T-helper 17 cell (primary cell): ENCODE measurements at places on chromosomes 1 and 21. TPM values are rescaled to one million over a fixed set of nuclear protein-coding genes. Genes with fewer than 3 reads are reported as not detected.

DNA sequence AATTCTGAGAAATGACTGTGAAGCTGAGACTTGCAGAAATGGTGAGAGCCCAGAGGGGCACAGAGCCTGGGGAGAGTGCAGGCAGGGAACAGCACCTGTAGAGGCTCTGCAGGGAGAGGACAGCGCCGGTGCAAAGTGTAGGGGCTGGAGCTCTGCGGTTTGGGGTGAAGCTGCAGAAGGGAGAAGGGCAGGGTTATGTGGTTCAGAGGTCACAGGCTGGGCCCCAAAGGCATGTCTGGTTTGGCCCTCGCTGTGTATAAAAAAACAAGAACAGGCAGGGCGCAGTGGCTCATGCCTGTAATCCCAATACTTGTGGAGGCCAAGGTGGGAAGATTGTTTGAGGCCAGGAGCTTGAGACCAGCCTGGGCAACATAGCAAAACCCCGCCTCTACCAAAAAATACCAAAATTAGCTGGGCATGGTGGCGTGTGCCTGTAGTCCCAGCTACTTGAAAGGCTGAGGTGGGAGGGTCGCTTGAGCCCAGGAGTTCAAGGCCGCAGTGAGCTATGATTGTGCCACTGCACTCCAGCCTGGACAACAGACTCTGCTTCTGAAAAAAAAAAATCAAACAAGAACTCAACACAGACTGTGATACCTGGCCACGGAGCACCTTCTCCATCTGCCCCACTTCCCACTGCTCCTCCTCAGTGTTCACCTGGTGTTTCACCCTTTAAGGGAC, 29.1 kb downstream of the SERINC2 start:
- no peak overlapping the region for H3K27ac ChIP-seq
- H3K4me3 ChIP-seq = no peak overlapping the region
- no peak for DNase-seq
- H3K4me1 ChIP-seq = no peaks in the 10 kb centered on the region
- H3K36me3 ChIP-seq = no peaks in the 10 kb centered on the region

- DNase-seq = no peak
- peaks cover 31% of the 10 kb centered on the region for H3K4me1 ChIP-seq
- H3K4me3 ChIP-seq = peak overlapping the region; percentile 95
- no peak overlapping the region for H3K27ac ChIP-seq
Measured at GRCh38 chr1:156421939-156422601, 53.1 kb downstream of the RHBG start.

- no peaks in the 10 kb centered on the region for H3K36me3 ChIP-seq
- no peak overlapping the region for H3K4me3 ChIP-seq
- H3K27ac ChIP-seq = peak overlapping the region; percentile 2
- peaks cover 26% of the 10 kb centered on the region for H3K4me1 ChIP-seq
- peak; percentile 57 for DNase-seq
Measured at GRCh38 chr1:3618881-3619671, 5.7 kb upstream of the TPRG1L start.

DNA sequence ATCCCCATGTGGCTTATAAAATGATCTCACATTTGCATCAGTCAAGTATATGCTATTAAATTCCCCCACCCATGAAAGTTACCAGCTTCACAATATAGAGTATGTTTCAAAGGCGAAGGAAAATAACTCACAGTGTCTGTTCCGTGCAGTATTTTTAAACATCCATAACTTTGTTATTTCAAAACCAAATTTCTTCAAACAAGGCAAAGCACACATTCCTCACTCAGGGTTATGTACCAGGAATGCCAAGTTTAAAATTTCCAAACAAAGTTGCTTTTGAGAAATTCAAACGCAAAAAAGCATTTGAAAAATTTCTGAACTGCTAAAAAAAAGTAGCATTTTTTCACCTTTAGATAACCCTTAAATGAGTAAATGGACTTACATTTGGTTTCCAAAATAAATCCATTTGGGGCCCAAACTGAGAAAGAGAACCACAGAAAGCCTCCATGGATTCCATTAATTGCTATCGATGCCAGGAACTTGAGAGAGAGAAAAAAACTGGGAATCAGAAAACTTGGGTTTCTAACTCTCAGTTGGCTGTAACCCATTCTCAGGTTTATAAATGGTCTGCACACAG, 149.5 kb downstream of the SLC30A10 start:
- H3K4me3 ChIP-seq = no peak overlapping the region
- H3K4me1 ChIP-seq = no peaks in the 10 kb centered on the region
- H3K27ac ChIP-seq = no peak overlapping the region
- H3K27me3 ChIP-seq = no peaks in the 10 kb centered on the region

DNA sequence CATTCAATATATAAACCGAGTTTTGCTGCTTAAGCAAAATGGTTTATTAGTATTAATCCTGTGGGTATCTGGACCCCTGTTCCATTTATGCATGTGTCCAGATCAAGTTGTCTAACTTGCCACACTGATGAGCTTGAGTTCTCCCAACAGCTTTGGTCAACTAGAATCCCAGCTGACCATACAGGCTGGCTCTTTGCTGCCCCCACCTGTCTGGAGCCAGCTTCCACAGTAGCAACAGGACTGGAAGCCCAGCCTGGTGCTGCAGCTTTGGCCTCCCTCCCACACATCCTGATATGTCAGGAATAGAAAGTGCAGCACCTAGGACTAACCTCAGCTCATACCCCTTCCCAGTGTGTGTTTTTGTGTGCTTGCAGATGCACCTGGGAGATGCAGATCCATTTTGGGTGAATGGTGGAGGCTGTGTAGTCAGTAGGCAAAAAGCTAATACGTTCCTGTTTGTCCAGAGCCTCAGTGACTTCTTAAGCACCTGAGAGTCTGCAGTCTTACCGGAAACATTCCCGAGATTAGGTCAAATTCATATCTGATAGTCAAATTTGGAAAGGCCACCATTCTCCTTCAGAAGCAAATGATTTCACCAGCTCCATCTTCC, 40.9 kb upstream of the BEND5 start:
- H3K36me3 ChIP-seq = no peaks in the 10 kb centered on the region
- H3K27me3 ChIP-seq = no peaks in the 10 kb centered on the region
- H3K27ac ChIP-seq = no peak overlapping the region

DNA sequence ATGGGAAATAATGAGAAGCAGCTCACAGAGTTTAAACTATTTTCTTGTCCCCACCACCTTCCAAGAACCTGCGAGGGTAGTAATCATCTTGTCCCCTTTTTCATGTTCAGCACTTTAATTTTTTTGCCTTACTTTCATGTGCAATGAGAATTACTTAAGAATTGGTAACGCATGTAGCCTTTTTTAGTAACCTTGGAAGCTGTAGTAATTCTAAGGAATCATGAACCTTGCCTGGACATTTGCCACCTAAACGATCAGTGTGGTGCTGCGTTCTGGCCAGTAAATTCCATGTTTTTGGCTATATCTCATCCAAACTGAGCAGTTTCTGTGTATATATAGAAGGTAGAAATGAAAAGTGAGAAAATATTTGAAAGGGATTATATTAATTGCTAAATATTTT, 3.9 kb upstream of the VAMP3 start:
- no peak overlapping the region for H3K27ac ChIP-seq
- H3K27me3 ChIP-seq = no peaks in the 10 kb centered on the region
- no peaks in the 10 kb centered on the region for H3K36me3 ChIP-seq
- no peak for DNase-seq
- no peak overlapping the region for H3K4me3 ChIP-seq

- H3K4me1 ChIP-seq = peaks cover 8% of the 10 kb centered on the region
- DNase-seq = no peak
- peaks cover 6% of the 10 kb centered on the region for H3K36me3 ChIP-seq
- no peak overlapping the region for H3K4me3 ChIP-seq
- peaks cover 7% of the 10 kb centered on the region for H3K27me3 ChIP-seq
Measured at GRCh38 chr1:159839116-159839849, 12.6 kb downstream of the SLAMF8 start.

DNA sequence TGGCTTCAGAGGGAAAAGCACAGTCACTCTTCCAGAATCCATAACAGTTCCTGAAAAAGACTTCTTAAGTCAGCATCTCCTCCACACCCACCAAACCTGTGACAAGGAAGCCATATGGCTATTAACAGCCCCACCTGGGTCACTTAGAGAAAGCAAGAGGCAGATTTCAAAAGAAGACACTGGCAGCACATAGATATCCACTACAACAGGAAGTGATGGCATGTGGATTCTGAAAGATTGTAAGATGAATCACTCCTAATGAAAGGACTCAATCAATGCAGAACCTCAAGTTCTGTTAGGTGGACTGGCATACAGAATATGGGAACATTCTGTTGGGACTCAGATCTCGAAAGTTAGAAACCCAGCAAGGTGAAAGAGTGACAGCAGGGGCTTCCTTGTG, 365.9 kb downstream of the TGFB2 start:
- no peak for DNase-seq
- H3K27me3 ChIP-seq = no peaks in the 10 kb centered on the region
- no peak overlapping the region for H3K27ac ChIP-seq
- H3K4me1 ChIP-seq = no peaks in the 10 kb centered on the region
- H3K4me3 ChIP-seq = no peak overlapping the region
- no peaks in the 10 kb centered on the region for H3K36me3 ChIP-seq

DNA sequence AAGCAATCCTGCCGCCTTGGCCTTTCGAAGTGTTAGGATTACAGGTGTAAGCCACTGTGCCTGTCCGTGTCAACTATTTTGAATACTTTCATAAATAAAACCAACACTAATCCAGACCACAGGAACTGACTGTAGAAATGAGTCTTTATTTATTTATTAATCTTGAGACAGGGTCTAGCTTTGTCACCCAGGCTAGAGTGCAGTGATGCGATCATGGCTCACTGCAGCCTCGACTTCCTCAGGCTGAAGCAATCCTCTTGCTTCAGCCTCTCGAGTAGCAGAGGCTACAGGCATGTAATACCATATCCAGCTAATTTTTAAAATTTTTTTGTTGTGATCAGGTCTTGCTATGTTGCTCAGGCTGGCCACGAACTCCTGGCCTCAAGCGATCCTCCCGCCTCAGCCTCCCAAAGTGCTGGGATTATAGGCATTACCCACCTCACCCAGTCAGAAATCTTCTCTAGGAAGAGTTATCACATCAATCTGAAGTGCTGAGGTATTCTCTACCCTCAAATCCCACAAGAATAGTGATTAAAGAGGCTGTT, 21.7 kb upstream of the CPLANE2 start:
- no peak for DNase-seq
- no peak overlapping the region for H3K27ac ChIP-seq
- peaks cover 5% of the 10 kb centered on the region for H3K36me3 ChIP-seq
- no peak overlapping the region for H3K4me3 ChIP-seq
- H3K4me1 ChIP-seq = peaks cover 3% of the 10 kb centered on the region
- no peaks in the 10 kb centered on the region for H3K27me3 ChIP-seq

DNA sequence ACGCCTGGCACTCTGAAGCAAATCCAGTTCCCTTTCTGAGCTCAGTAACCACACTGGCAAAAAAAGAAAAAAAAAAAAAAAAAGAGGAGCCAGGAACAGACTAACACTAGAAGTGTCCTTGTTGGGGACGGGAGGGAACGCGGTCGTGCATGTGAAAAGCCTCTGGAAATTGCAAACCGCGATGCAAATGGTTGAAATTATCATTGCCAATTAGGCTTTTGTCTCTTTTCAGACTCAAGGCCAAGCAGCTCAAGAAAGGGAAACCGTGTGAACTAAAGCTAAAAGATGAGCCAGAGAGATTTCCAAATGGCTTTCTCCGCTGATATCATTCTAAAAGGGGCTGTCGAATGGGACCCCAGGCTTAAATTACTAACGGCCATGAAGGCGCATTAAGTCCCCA, 13.5 kb downstream of the TRABD2B start:
- peaks cover 3% of the 10 kb centered on the region for H3K36me3 ChIP-seq
- H3K27ac ChIP-seq = no peak overlapping the region
- peaks cover 3% of the 10 kb centered on the region for H3K4me1 ChIP-seq
- no peak for DNase-seq
- H3K27me3 ChIP-seq = peaks cover 72% of the 10 kb centered on the region

GRCh38 chr1:12016182-12016581, 3.1 kb upstream of the MIIP start:
- peaks cover 13% of the 10 kb centered on the region for H3K4me1 ChIP-seq
- H3K36me3 ChIP-seq = no peaks in the 10 kb centered on the region
- no peak overlapping the region for H3K4me3 ChIP-seq

- H3K27me3 ChIP-seq = no peaks in the 10 kb centered on the region
- H3K4me3 ChIP-seq = peak within 1 kb of the TSS; percentile 93
- peak; percentile 84 for DNase-seq
- peak within 1 kb of the TSS; percentile 100 for H3K27ac ChIP-seq
- peaks cover 35% of the 10 kb centered on the region for H3K4me1 ChIP-seq
Measured at GRCh38 chr1:156114101-156114918, at the start of gene LMNA. TSS of gene LMNA (plus strand) at chr1:156114711. CDS start at chr1:156114919, 208 bp downstream.

DNA sequence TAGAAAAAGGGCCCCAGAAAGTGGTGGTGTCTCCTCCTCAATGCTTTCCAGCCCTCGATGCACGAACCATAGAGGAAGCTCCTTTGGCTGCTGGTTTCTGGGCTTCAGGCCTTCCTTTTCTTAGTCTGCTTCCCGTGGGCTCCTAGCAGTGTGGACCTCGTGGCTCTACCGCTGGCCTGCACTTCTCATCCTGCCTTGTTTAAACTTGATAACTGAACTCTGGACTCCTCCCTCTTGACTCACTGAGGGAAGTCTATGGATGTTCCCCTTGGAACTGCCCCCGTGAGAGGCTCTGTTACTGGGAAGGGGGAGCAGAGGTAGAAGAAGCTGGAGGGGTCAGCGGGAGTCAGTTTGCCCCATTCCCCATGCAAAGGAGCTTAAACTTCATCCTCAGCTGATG, 75.3 kb upstream of the WDR26 start:
- H3K27ac ChIP-seq = no peak overlapping the region
- H3K27me3 ChIP-seq = no peaks in the 10 kb centered on the region
- DNase-seq = no peak
- H3K4me3 ChIP-seq = no peak overlapping the region
- peaks cover 8% of the 10 kb centered on the region for H3K4me1 ChIP-seq
- no peaks in the 10 kb centered on the region for H3K36me3 ChIP-seq

TRIM46 gene
- total RNA-seq = 12.7 TPM

IFFO2 gene
- 99.8 TPM for total RNA-seq

C4BPA gene
- 0.12 TPM for total RNA-seq

PLA2G2C gene
- total RNA-seq = not detected

UQCRH gene
- 123 TPM for total RNA-seq

LCE6A gene
- not detected for total RNA-seq

CNR2 gene
- 0.13 TPM for total RNA-seq

AMY2A gene
- total RNA-seq = not detected

OR10J5 gene
- total RNA-seq = not detected

C1orf210 gene
- total RNA-seq = not detected

FMO2 gene
- not detected for total RNA-seq
